Erythroblast (primary cell): ENCODE measurements at places on chromosomes 1 and 21.

- DNase-seq, result no peak
Observed at GRCh38 chr1:170714938-170715337, 51.0 kb downstream of the PRRX1 start.

DNA sequence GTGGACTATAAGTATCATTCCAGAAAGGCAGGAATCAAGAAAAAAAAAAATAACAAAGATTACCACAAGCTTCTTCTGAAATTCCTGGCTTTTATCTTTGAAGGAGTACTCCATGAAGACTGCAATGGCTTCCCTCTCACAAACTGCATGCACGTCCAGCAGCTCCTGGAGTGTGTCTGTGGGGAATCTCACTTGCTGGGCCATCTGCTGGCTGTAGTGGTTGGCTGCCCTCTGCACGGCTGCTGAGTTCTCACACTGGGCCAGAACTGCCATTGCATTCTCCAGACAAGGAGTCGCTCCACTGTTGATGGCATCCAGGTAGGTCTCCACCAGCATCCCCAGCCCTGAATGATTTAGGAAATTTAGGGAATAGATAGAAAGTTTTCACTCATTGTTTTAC is 23.3 kb upstream of the GBP2 start:
- no peak for DNase-seq

GRCh38 chr1:78491451-78492071 is 787 bp downstream of the PTGFR start:
- DNase-seq, result no peak

- no peak for DNase-seq
Observed at GRCh38 chr1:47944561-47944960, 52.6 kb downstream of the TRABD2B start.

DNA sequence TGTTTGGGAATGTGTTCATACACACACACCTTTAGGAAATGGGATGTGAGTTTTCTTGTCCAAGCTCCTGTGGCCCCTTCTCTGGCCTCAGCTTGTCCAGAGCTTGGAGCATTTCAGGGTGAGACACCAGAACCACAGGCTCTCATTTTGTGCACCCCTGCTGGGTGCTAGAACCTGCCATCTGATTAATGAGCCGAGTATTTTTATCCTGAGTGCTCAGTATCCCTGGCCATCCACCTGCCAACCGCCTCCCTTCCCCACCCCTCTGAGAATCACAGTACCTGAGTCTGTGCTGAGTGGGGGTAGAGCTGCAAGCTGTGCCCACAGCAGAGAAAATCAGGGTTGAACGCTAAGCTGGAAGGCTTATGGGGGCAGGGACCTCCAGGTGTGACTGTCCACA is 1.4 kb downstream of the CASQ1 start:
- DNase-seq, result no peak

GRCh38 chr1:43835082-43836021 is 98.2 kb upstream of the ARTN start:
- DNase-seq, result peak; percentile 55

- no peak for DNase-seq
Observed at GRCh38 chr1:242224461-242224860, 225.6 kb upstream of the MAP1LC3C start.

DNA sequence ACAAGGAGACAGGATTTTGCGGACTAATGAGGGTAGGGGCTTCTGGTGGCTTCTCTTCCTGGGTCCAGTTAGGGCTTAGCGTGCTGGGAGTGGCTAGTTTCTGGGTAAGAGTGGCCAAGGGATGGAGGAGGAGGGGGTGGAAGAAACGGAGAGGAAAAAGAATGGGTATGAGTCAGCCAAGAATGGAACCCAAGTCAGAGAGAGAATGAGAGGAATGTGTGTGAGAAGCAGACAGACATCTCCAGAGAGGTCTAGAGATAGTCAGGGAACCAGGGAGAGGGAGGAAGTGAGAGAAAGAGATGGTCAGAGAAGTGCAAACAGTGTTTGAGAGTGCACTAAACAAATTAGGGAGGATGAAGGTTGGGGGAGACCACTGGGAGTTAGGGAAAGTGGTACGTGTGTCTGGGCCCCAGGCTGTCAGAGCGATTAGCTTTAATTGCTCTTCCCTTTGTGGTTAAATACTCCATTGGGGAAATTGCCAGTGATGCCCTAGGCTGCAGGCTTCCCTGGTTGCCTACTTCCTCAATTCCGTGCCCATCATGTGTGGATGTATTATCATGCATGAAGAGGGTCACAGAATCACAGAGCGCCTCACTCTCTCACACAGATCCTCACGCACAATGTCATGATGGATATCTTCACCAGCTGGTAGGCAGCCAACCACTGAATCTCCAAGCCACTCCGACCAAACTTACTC is 1.4 kb downstream of the PEA15 start:
- DNase-seq, result no peak
